ENCODE measurements at places on chromosomes 5 and 9.

DNA sequence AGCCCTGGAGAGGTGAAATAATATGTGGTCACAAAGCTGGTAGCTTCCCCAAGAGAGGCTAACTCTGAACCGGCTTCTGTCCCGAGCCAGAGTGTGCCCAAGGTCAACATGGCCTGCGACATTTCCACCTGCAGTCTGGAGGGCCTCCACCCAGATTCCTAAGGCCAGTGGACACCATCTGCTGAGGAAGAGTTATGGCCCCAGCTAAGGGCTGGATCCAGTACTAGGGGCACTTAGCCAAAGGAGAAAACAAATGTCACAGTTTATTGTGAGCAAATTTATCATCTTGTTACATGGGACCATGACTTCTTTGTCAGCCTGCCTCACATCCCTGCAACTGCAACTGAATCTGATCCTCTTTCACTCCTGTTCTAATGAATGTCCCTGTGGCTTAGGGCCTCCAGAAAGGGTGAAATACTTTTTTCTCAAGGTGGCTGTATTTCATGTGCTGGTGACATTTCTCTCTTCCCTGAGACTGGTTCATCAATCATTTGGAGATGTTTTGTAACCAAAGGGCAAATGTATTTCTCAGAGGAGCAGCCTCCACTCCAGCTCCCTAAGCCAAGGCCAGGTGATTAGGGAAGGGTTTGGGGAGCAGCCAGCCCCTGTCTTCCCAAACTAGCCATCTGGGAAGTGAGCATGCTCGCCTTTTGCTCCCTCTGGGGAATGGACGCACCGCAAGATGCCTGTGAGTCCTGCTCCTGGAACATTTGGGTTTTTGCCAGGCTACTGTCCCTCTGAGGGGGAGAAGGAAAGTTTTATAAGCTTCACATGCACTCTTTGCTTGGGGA, 148.3 kb downstream of the CMYA5 start:
- no peak for DNase-seq

DNA sequence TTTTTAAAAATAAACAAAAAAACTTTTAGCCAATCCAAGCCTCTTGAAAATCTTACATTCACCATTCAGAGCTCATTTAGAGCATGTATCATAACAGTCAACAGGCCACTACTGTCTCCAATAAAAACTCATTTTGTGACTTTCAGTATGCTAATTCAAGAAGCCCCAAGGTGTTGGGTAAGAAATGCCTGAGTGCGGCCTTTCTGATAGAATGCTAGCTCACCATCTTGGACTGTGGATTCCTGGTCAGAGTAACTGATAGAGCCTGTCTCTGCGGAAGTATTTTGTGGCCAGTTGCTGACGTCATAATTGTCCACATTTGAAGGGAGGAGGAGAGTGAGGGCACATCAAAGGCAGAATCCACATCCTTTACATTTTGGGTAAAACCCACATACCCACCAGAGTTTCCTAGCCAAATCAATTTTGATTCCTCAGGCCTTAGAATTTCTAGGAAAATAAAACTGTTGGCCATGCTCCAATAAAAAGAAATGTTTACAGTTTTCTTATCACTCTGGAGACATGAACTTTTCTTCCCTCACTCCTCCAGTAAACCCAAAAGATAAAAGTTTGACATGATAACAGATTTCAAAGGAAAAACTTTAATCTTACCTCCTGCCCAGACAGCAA, 41.1 kb upstream of the ERCC6L2 start:
- DNase-seq: no peak

DNA sequence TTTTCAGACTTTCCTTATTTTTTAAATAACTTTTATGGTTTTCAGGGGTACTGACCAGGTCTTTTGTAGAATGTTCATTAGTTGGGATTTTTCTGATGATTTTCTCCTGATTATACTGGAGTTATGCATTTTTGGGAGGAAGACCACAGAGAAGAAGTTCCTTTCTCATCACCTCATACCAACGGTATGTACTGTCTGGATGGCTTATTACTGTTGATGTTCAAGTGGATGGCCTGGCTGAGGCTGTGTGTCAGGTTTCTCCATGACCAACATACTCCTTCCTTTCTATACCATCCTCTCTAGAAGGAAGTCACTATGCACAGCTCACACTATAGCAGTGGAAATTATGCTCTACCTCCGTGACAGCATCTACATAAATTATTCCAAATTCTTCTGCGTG, 71.1 kb upstream of the NR3C1 start:
- no peak for DNase-seq

GRCh38 chr5:31023105-31023504, 170.4 kb upstream of the CDH6 start:
- DNase-seq: no peak

DNA sequence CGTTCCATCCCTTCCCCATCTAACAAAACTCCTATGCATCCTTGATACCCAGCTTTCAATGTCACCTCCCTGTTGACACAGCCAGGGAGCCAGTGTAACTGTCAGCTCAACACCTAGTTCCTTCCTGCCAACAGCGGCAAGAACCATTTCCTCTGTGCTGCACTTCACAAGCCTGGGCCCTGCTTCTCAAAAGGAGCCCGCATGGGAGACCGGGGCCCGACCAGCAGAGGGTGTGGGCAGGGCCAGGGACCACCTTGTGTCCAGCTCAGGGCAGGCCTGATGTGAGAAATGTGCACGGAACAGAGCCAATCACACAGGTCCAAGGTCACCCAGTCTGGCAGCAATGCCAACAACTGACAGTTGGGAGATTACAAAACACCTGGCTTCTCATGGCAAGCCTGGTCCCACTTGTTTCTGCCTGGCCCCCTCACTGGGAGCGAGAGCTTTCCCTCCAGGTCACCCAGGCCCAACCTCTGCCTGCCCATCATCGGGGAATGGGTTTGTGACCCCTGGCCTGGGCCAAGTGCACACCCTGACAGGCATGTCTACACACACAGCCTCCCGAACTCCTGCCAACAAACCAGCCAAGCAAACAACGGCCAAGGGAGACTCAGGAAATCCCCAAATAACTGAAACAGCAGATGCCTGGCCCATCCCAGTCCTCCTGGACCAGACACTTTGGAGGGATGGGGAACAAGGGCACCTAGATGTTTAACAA, 3.1 kb downstream of the RNF44 start:
- DNase-seq: no peak

Measured in activated CD8-positive, alpha-beta memory T cell treated with anti-CD3 and anti-CD28 coated beads for 48 hours (primary cell).